CD8-positive, alpha-beta memory T cell (primary cell): ENCODE measurements at places on chromosomes 5 and 9. TPM values are rescaled to one million over a fixed set of nuclear protein-coding genes. Genes with fewer than 3 reads are reported as not detected.

- DNase-seq = no peak
These were observed 60.0 kb downstream of the CSNK1G3 start for GRCh38 chr5:123571927-123572326.

The CKS2 gene
- 252 TPM for total RNA-seq

- DNase-seq = no peak
These were observed 7.2 kb upstream of the PSD2 start for GRCh38 chr5:139788294-139788910.

DNA sequence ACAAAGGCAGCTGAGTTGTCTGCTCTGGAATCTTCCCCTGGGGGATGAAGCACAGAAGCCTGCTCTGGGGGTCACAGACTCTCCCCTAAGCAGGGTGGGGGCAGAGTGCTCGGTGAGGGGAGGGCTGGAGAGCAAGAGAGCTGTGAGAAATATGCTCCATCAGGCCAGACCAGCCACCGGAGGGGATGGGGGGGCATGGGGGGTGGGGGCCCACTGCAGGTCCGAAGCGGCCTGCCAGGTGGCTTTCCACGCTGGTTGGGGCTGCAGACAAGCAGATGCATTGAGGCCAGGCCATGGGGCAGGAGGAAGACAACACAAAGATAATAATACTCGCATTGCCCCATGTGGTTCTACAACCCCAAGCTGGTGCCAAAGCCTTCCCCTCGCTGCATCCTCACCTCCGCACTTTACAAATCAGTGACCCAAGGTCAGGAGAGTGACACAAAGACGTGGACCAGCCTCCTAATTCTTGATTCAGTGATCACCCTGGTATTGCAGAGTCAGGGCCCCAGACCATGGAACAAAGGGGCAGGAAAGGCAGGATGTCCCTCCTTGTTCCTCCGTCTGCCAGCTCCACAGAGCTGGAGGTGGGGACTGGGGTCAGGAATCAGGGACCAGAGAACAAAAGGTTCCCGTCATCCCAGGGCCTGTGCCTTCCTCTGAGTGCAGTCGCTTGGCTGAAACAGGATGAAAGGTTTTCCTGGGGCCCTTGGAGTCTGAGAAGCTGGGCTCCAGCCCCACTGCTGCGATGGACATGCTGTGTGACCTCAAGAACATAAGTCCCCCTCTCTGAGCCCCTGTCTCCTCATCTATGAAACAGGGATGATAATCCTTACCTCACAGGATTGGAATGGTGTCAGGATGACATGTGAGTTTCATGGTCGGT is 37.2 kb upstream of the GABRP start:
- no peak for DNase-seq

DNA sequence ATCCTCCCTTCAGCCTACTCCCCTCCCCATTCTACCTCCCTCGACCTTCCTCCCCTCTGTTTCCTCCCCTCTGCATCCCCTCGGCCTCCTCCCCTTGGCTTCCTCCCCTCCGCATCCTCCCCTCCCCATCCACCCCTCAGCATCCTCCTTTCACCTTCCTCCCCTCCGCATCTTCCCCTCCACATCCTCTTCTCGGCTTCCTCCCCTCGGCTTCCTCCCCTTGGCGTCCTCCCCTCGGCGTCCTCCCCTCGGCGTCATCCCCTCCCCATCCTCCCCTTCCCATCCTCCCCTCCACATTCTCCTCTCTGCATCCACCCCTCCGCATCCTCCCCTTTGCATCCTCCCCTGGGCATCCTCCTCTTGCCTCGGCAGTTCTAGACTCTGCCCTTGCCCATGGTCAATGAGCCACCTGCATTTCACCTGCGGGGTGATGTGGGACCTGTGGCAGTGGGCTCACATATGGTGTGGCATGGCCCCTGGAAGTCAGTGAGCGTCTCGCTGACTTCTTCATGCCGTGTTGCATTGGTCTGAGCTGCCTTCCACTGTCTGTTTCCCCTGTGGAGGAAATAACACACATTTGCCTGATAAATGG is 113.0 kb downstream of the WNK2 start:
- no peak for DNase-seq

The SOX30 gene
- total RNA-seq = 0.11 TPM

GRCh38 chr9:27053369-27054022 is 48.0 kb upstream of the LRRC19 start:
- DNase-seq = no peak

DNA sequence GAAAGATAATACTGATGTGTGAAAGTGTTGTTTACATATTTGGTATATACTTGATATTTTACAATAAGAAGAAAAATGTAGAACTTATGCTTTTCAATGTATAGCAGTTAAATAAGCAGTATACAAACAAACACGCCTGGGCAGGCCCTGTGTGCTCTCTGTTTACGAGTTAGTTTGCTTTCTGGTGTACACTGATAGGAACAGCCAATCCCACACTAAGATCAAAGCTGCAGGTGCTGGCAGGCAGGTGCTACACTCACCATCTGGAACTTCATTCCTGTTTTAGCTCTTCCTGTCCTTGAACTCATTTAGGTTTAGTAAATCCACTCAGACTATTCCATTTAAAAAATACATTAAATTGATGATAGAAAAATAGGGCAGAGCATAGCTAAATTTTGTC is 614.7 kb upstream of the ST8SIA4 start:
- no peak for DNase-seq

The NME5 gene
- not detected for total RNA-seq

The CEP120 gene
- total RNA-seq = 23.5 TPM

DNA sequence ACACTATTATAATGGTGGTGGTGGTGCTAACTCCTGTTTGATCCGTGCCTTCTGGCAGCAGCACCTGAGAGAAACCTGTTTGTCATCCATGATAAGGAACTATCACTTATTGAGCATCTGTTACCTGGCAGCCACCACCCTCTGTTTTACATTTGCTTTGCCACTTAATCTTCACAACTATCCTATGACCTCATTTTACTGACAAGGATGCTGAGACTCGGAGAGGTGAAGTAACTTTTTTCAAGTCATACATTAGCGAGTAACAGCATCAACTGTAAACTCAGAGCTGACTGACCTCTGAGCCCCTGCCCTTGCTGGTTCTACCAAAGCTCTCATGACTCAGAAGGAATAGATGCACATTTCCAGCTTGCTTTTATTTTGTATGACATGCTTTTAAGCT is 81.1 kb downstream of the EGFLAM start:
- DNase-seq = no peak

DNA sequence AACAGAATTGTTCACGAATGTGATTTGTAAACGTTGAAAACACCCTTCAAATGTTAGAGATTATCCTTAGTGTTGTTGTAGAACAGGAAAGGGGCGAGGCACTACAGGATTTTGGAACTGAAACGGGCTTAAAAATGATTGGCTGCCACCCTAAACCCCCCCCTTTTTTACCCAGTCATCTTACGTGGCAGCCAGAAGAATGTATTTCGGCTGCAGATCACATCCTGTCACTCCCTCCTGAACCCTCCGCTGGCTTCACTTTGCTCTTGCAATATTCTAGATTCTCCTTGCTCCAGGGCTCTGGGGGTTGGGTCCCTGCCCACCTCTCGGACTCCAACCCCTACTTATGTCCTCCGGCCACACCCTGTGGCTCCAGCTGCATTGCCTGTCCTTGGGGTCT is 13.9 kb upstream of the UNC5A start:
- no peak for DNase-seq

The PKD2L2 gene
- total RNA-seq = not detected

DNA sequence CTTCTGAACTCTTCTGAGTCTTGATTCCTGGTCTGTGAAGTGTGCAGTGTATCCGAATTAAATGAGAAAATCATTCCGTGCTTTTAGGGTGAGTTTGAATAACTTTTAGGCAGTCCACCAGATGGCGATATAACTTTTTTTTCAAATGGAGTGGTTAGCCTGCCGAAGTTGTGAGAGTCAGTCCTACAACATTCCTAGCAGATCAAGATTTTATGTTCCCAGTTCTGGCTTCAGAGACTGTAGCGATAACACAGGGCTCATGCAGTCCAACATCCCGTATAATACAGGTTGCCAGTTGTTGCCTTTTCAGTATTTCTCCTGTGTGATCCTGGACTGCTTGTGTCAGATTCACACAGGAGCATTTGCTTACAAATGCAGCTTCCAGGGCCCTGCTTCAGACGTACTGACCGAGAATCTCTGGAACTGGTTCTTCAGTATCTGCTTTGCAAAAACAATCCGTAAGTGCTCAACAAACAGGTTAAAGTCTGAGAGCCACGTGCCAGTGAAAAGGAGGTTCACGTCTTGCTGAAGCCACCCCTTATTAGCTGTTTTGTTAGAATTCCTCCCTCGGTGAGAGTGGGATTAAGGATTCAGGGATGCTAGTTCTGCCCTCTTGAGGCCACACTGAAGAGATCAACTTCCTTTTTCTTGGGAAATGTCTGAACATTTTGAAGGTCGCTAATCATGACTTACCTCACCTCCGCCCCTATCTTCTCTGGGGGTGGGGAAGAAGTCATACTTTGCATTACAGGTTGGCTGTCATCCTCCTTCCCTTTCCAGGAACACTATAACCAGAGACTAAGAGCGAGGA is 22.8 kb downstream of the SMIM3 start:
- no peak for DNase-seq

DNA sequence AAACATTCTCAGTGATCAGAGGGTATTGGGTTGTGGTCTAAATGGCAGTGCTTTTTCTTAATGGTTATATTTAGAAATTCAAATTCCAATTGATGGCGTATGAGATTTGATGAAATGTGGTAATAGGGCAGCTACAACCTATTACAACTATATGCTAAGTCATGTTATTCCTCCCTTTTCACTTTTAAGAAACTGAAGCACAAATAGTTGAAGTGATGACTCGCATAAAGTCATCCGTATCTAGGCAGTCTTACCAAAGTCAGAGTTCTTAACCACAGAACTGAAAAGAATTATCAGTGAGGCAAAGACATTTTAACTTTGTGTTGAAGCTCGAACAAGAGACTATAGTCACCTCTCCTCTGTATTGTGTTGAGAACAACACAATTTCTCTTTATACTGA is 28.2 kb downstream of the C9orf152 start:
- no peak for DNase-seq

DNA sequence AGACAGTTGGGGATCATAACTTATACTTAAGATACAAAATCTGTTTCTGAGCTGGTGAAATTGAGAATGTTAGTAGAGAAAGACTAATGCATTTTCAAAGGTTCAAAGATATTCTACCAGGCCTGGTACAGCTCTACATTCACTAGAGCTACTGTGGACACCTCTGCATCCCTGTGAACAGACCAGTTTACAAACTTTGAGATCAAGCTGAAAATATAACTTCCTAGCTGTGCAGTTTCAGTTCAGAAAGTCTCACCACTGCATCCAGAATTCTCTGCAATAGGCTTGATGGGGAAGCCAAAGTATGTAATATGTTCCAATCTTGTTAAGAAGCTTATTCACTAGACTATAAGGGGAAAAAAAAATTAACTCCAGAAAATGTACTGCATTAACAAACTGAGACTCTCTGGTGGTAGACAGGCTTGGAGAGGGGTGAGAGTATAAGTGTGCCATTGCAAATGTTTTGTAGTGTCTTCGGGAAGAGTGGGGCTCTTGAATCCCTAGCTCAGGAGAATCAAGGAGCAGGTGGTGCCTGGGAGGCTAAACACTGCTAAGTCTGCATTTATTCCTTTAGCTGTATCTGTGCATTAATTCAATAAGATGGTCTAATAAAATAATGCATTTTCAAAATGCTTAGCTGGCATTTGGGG is 671.9 kb downstream of the NR2F1-AS1 start:
- no peak for DNase-seq

The HNRNPH1 gene
- total RNA-seq = 961 TPM

DNA sequence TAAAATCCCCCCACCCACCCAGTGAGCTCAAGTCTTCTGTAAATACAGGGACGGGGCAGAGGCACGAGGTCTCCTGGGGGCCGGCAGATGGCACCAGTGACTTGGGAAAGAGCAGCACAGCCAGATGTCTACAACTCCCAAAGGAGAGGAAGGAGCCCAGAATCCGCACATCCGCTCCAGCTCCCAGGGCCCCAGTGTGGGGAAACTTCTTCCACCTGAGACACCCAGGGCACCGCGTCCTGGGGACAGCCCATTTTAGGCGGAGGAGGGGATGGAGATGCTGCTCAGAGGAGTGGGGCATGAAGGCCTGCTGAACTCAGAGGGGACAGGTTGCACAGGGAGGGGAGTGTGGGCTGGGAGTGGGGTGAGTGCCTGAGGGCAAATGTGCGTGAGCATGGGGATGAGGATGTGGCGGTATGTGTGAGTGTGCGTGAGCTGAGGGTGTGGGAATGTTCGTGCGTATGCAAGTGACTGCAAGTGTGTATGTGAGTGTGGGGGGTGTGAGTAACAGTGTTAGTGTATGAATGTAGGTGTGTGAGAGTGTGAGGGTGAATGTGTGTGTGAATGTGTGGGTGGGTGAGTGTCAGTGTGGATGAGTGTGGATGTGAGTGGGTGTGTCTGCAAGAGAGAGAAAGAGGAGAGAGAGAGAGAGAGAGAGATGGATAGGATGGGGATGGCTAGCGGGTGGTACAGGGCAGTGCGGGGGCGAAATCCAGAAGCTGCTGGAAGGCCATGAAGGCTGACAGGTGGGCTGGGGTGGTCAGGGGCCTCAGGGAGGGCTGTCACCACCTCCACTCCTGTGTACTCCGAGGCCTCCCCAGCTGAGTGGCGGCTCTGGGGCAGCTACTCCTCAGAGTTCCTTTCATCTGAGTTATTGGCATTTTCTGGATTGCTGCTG is 63.5 kb downstream of the DUSP1 start:
- no peak for DNase-seq

The LCP2 gene
- 224 TPM for total RNA-seq

- no peak for DNase-seq
These were observed 55.5 kb downstream of the CEP120 start for GRCh38 chr5:123367739-123368138.

The LSM11 gene
- 7.9 TPM for total RNA-seq

- no peak for DNase-seq
These were observed 122.0 kb upstream of the RANBP3L start for GRCh38 chr5:36423578-36424307.

GRCh38 chr5:87195104-87195591 is 72.5 kb upstream of the RASA1 start:
- no peak for DNase-seq

The ACTBL2 gene
- total RNA-seq = not detected

- DNase-seq = peak; percentile 24
These were observed 18.6 kb upstream of the CEP72 start for GRCh38 chr5:593511-593910.

The PRDM9 gene
- total RNA-seq = not detected

DNA sequence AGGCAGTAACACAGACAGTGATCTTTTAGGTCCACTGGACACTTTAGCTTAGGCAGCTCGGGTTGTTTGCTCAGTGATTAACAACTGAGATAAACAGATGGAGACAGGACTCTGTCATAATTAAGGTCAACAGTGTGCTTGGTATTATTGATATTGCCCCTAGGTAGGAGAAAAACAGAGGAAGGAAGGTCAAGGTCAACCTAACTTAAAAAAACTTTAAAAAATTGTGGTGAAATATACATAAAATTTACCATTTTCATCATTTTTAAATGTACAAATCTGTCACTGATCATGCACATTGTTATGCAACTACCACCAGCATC is 2.1 kb upstream of the HSPA4 start:
- no peak for DNase-seq

DNA sequence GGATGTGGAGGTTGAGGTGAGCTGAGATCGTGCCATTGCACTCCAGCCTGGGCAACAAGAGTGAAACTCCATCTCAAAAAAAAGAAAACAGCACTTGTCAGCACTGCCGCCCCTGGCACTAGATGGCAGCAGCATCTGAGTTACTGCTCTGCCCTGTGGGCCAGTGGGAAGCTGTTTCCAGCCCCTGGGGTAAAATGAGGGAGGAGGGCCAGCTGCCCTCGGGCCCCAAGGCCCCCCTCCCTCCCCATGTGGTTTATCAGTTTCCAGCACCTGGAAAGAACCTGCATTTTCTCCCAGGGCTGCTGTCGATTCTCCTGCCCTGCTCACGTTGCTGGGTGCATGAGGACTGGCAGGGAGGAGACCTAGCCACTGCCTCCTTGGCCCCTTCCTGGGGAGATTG is 13.2 kb upstream of the CEL start:
- DNase-seq = peak; percentile 58
